ENCODE measurements at places on chromosomes 7 and 10.

DNA sequence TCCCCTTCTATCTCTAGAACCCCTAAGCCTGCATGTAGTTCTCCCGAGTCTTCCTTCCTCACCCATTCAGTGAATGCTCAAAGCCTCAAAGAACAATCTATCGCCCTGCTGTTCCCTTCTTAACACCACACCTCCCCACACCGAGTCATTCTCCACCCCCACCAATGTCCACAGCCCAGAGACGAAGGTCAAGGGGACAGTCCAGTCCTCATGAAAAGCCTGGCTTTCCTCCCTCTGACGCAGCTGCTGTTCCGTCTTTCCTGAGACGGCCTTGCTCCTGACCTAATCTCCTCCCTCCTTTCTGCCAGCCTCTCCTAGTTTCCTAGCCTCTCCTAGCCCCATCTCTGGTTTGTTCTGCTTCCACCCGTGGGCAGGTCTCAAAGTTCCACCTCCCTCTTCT lies 9.2 kb downstream of the MOSPD3 start:
- DNase-seq = no peak

GRCh38 chr7:143003393-143004051 lies 23.4 kb downstream of the OR9A2 start:
- peak; percentile 56 for DNase-seq

DNA sequence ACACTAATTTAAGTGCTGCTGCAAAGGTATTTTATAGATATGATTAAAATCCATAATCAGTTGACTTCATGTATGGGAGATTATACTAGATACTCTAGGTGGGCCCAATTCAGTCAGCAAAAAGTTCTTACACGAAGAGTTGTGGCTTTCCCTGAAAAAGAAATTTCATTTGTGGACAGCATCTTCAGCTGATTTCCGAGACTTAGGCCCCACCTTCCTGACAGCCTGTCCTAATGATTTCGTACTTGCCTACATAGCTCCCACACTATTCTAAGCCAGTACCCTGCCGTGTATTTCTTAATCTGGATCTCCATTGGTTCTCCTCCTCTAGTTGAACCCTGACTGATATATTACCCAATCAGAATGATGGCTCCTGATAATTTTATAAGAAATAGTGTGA lies 297.9 kb downstream of the EXOC4 start:
- no peak for DNase-seq

DNA sequence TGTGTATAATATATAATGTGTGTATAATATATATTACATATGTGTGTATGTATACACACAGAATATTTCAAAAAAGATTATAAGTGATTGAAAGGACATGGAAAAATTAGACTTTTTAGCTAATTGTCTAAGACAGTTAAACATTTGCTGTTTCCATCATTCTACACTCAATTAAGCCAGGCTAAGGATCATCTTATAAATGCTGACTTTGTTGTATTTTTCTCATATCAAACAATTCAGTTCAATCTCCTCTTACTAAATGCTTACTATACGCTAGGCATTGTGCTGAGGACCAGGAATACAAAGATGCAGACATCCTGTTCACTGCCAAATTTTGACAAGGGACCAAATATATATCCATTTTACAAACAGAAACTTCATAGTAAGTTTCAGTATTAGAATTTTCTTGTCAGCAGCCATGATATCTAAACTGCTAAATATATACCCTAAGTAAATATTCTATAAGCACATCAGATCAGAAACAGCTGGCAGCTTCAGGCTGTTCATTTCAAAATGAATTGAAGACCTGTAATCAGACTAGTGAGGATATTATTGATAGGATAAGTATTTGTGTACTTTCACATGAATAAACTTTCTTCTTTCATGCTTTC lies 10.3 kb upstream of the LRRN3 start:
- DNase-seq = no peak

DNA sequence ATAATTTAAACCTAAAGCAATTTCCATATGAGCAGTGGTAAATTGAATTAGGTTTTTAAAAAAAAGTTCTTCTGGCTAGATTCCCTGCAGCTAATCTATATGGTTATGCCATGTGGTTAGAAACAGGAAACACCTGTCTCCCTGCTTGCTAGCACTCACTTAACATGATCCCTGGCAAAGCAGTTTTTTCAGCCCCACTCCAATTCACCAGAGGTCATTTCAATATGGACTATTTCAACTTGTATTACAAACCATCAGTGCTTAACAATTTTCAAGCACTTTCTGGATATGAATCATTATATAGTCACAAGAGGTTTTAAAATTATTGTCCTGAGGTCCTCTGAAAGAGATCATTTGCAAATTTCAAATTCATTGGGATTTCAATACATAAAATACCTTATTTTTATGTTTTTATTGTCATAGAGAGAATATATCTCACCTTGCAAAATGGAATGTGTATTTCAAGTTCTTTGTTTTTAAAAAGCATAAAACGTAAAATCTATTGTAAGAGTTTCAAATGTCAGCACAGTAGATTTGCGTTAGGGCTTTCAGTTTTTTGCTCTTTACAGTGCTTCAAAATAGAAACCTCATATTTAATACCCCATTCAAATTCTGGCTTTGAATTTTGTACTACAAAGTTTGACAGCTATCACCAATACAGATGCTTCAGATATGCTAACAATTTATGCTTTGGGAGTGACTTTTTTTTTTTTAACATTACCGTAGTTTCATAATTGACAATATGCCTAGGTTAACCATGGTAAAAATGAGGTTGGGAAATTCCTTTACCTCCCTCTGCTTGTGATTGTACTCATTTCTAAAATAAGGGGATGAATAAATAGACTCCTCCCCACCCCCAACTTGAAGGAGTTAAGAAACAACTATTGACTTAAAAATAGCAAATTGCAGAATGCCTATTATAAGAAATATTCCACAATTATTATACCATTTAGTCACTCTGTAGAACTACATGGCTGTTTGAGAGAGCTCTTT lies 117.5 kb upstream of the HGF start:
- DNase-seq = no peak

GRCh38 chr10:112363696-112364688 lies 9.9 kb upstream of the ACSL5 start:
- no peak for DNase-seq

Data from activated naive CD4-positive, alpha-beta T cell treated with anti-CD3 and anti-CD28 coated beads for 36 hours (primary cell).